ENCODE measurements at places on chromosomes 16 and 17. TPM values are rescaled to one million over a fixed set of nuclear protein-coding genes. Genes with fewer than 3 reads are reported as not detected.

The SYT17 gene
- total RNA-seq, result 11.6 TPM

The CBFA2T3 gene
- 0.31 TPM for total RNA-seq

The DPEP3 gene
- not detected for total RNA-seq

The KRT34 gene
- 0.41 TPM for total RNA-seq

The SEPTIN1 gene
- total RNA-seq, result 2.2 TPM

The KRTAP1-4 gene
- not detected for total RNA-seq

The SDR42E1 gene
- total RNA-seq, result 1.2 TPM

The TP53TG3D gene
- 0.84 TPM for total RNA-seq

The MYADML2 gene
- total RNA-seq, result not detected

The IGFBP4 gene
- total RNA-seq, result 2,033 TPM

The RAPGEFL1 gene
- total RNA-seq, result 2.4 TPM

The RARA gene
- total RNA-seq, result 40.4 TPM

The BRCA1 gene
- 30.3 TPM for total RNA-seq

The PRR35 gene
- 0.05 TPM for total RNA-seq

The GJC1 gene
- 44.0 TPM for total RNA-seq

The KRTAP2-3 gene
- total RNA-seq, result 0.12 TPM

The ETV4 gene
- total RNA-seq, result 50.1 TPM
